NCI-H345 (cell line): ENCODE measurements at places on chromosomes 13 and 19.
A peak's percentile ranks its signal among the peaks of the same experiment; 100 is the strongest.

DNA sequence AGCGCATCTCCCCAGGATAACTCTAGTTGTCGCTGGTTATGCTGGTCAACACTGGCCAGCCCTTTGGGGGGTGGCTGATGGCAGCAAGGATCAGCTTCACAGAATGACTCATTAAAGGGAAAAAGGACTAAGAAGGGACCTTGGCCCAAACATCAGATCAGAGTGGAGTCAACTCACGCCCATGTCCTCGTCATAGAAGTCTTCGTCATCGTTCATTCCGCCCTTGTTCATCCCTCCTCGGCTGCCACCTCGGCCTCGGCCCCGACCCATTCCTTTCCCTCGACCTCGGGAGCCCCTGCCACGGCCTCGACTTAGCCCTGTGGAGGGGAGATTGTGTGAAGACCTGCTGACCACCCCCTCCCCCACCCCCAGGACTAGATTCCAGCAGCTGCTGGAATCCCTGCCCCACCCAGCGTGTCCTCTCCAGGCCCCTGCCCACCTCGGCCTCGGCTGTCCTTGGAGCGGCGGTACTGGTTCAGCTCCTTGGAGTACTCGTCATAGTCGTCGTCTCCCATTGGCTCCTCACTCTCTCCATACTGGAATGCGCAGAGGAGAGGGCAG is 28.6 kb downstream of the ZC3H4 start:
- DNase-seq, result no peak

- DNase-seq, result no peak
Observed at GRCh38 chr19:4370418-4371041, 27.2 kb downstream of the MPND start.

- DNase-seq, result no peak
Observed at GRCh38 chr19:52391135-52391534, 6.5 kb upstream of the ZNF528 start.

DNA sequence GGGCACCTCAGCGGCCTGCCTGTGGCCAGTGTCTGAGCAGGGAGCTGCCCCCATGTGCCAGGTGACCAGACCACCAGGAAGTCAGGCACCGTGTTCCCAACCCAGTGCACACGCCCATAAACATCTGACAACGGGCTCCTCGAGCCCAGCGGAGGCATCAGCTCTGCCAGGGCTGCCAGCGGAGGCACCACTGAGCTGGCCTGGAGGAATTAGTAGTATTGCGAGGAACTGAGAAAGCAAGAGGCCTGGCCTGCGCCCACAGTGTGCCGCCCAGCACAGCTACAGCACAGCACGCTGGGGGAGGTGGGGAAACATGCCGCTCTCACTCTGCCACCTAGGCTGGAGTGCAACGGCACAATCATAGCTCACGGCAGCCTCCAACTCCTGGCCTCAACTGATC is 44.6 kb downstream of the ANKRD27 start:
- no peak for DNase-seq

DNA sequence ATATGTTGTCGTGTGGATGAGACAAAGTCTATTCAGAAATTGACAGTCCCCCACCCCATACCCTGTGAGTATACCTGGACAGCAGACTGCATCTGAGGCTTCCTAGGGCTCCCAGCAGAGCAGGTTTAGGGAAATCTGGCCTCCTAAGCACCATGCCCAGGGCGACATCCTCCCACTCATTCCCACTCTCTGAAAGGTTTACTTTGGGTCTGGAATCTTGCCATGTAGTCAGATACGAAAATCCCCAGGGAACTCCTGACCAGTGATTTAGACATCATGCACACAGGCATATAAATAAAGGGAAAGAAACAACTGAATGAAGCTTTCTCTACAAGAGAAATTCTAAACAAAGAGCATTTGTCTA is 717 bp upstream of the NALCN start:
- DNase-seq, result peak; percentile 88

DNA sequence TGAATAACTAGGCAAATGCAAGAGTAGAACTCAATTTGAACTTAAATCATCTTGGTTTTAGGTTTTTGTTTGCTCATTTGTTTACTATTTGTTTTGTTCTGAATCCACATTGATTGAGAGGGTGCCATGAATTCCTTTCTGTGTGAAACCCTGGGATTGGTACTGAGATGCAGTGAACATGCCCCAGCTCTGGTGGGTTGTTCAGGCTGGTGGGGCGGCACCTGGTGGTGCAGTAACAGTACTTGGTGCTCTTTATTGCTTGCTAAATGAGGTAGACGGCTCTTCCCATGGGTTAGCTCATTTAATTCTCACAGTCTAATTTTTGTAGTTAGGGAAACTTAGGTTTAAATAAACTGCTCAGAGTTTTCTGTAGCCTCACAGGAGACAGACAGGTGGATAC is 48.4 kb downstream of the WASF3 start:
- no peak for DNase-seq

GRCh38 chr19:31271306-31271911 is 77.8 kb downstream of the TSHZ3 start:
- no peak for DNase-seq
